ENCODE measurements at places on chromosomes 12 and 14.

GRCh38 chr12:8912914-8913313 lies 1.4 kb upstream of the PHC1 start:
- H3K27ac ChIP-seq = 0 out of 2 replicates have a peak overlapping the region, but pooled peaks have one; percentile 63
- no peaks in the 10 kb centered on the region for H3K27me3 ChIP-seq

DNA sequence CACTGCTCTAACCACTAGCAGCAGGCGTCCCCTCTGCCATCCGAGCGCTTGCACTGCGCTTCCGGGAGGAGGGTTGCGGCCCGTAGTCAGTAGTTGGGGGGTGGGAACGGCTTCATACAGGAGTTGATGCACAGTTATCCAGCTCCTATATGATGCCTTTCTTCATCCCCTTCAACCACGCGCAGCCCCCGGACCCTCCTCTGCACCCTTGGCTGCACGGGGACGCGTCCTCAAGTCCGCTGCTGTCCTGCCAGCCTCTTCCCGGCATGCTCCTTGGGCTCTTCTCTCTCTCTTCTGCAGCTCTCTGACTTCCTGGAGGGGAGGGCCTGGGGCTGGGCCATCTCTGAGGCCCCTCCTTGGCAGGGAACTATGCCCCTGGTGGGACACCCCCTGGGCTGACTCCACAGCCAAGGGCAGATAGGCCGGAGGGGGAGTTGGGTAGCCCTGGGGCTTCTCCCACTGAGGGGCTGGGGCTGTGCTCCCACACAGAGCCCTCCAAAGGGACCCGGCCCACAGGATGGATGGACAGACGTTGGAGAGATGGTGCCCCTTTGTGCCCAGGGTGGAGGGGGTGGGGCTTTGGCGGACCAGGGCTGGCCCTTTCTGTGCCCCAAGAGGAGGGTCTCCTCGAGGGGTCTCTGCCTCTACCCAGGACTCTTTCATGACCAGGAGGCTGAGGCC lies 29.0 kb downstream of the RTL1 start:
- no peaks in the 10 kb centered on the region for H3K36me3 ChIP-seq
- H3K27ac ChIP-seq = no peak overlapping the region
- H3K27me3 ChIP-seq = no peaks in the 10 kb centered on the region

DNA sequence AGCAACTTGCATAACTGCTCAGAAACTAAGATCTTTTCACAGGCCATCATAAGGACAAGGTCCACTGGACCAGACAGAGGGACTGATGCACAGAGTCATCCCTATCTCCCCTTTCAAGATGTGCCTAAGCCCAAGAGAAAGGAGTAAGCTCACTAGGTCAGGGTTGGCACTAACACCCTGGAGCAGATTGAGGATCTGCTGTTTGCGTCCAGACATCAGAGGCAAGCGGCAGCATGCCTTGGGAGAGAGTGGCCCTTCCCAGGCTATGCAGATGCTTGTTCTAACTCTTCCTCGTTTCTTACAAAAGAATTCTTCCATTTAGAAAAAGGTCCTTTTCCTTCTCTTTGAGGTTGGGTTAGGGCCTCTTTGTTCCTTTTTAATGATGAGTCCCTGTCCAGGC lies 187.2 kb downstream of the KCNA5 start:
- no peaks in the 10 kb centered on the region for H3K4me1 ChIP-seq
- no peaks in the 10 kb centered on the region for H3K36me3 ChIP-seq
- DNase-seq = no peak
- H3K4me3 ChIP-seq = no peak overlapping the region

GRCh38 chr12:55996201-55996714 lies 818 bp upstream of the SUOX start:
- H3K27me3 ChIP-seq = no peaks in the 10 kb centered on the region
- H3K4me3 ChIP-seq = peak overlapping the region; percentile 93
- peak overlapping the region; percentile 58 for H3K27ac ChIP-seq

All from GM23248 (cell line).